ENCODE measurements at places on chromosomes 11 and 22. TPM values are rescaled to one million over a fixed set of nuclear protein-coding genes. Genes with fewer than 3 reads are reported as not detected.

Gene ARVCF
- total RNA-seq, result 25.4 TPM

Gene OR8D1
- not detected for total RNA-seq

Gene SEPTIN3
- 3.2 TPM for total RNA-seq

Gene CYTH4
- 37.9 TPM for total RNA-seq

Gene NTM
- 3.7 TPM for total RNA-seq

Gene SAA4
- not detected for total RNA-seq

Gene SCN3B
- total RNA-seq, result 3.2 TPM

Gene OR51B5
- total RNA-seq, result not detected

Gene MAPK8IP1
- 6.4 TPM for total RNA-seq

Gene TESMIN
- total RNA-seq, result 0.81 TPM

Gene TCIRG1
- total RNA-seq, result 216 TPM

Gene LAYN
- total RNA-seq, result 17.5 TPM

Gene P4HA3
- 0.96 TPM for total RNA-seq

Gene SLC22A25
- total RNA-seq, result not detected

Gene CRYBA4
- total RNA-seq, result not detected

Gene DEUP1
- total RNA-seq, result not detected

Gene MEI1
- 2.3 TPM for total RNA-seq

Gene PGA5
- not detected for total RNA-seq

Gene IGLL5
- total RNA-seq, result 12.3 TPM

Gene CDC45
- 0.58 TPM for total RNA-seq

Gene LRRC56
- total RNA-seq, result 3.2 TPM

Gene SHISAL1
- total RNA-seq, result 1.0 TPM

Gene GGTLC3
- 13.1 TPM for total RNA-seq

Measured in upper lobe of right lung (tissue), 1 donor.